ENCODE measurements at places on chromosomes 12 and 14.

GRCh38 chr14:35866595-35867279 lies 40.6 kb downstream of the BRMS1L start:
- no peak for DNase-seq

DNA sequence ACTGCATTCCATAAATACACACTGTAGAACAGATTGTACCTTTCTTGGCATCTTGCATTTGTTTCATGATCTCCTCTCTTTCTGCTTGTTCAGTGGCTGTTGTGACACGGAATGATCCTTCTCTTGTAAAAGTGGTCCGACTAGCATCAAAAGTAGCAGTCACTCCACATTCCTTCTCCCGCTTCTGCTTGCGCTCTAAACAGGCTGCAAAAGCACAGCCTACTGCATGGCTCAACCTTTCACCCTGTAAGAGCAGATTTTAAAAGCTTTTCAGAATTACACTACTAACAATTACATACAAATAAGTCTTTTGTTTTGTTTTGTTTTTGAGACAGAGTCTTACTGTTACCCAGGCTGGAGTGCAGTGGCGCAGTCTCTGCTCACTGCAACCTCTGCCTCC lies 49.8 kb downstream of the PAPLN start:
- DNase-seq, result no peak

DNA sequence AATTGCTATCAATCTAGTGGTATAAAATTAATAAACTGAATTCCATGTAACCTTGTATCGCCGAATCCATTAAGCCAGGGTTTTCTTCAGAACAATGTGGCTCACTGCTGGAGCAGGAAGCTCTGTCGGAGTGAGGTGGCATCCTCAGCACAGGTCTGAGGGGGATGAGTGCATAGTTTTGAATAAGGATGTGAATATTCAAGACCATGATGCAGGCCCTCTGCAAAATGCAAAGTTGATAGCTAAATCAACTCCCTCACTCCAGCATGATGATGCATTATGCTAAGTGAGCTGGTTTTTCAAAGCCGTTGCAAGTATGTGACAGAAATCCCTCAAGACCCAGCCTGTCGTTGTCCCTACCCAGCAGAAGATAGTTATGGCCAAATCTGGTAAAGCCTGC lies 53.0 kb downstream of the TRIM9 start:
- DNase-seq, result no peak

DNA sequence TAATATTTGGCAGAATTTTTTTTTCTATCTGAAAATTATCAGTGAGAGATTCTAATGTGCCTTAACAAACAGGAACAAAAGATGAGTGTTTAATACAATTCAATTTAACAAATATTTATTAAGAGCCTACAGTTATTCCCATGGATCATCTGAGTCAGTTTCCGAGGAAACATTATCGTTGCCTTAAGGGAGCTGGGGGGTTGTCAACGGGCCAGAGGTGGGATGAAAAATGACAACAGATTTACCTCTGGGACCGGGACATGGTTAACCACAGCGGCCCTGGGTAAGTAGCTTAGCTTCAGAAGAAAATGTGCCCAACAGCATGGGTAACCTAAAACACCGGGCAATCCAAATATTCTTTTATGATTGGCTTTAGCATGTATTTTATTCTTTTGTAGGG lies 113.6 kb downstream of the DAD1 start:
- DNase-seq, result no peak

DNA sequence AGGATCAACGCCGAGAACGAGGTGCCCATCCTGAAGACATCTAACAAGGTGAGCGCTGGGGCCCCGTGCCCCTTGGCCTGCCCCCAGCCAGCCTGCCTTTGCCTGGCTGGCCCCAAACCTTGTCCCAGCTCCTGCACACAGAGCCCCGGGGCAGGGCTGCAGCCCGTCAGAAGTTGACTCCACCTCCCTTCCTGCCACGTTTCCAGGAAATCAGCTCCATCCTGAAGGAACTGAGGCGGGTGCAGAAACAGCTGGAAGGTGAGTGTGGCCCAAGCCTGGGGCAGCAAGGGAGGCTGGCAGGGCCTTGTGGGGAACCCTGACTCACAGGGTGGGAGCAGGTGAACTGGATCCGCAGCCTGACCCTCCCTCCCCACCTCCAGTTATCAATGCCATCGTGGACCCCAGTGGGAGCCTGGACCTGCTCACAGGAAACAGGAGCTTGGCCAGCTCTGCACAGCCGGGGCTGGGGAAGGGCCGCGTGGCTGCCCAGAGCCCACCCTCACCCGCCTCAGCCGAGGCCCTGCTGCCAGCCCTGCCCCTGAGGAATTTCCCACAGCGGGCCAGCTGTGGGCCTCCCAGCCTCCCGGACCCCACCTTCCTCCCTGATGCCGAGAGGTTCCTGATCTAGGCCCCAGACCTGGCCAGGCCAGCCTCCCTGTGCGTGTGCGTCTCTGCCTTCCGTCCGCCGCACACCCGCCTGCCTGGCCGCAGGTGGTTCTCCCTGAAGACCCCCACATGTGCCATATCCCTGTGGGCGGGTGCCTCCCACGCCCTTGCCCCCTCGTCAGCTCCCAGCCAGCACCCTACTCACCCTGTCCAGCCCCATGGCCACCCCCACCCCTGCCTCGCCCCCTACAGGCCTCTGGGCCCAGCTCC lies 29.5 kb downstream of the CEP170B start:
- no peak for DNase-seq

All from upper lobe of left lung (tissue), 6 donors.